LoVo (cell line): ENCODE measurements at places on chromosomes 13 and 19.

DNA sequence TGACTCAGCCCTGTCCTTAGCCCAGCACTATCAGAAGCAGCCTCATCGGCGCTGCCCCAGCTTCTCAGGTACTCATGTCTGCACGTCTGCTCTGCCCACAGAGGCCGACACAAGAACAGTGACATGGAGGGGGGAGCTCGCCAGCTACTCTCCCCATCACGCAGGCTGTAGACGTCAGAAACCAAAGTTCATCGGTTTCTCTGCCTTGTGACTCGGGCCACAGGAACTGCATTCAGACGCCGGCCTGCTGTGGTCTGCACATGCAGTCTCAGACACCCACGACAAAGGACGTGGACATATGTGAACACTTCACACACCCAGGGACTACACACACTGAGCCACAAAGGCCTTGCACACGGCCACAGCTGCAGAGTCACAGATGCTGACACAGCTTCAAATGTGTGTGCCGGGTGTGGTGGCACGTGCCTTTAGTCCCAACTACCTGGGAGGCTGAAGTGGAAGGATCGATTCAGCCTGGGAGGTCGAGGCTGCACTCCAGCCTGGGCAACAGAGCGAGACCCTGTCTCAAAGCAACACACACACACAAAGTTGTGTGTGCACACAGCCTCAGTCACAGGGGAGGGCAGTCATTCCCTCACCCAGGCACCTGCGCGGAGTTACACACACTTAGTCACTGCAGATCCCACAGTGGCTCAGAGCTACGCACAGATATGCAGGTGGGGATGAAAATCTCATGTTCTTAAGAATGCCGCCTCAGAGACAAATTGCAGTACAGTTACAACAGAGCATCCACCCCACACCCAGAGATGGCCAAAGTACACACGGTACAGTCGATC is 4.9 kb upstream of the ZFP36 start:
- DNase-seq = peak; percentile 74

GRCh38 chr13:36217456-36217855 is 3.1 kb upstream of the SOHLH2 start:
- DNase-seq = no peak

DNA sequence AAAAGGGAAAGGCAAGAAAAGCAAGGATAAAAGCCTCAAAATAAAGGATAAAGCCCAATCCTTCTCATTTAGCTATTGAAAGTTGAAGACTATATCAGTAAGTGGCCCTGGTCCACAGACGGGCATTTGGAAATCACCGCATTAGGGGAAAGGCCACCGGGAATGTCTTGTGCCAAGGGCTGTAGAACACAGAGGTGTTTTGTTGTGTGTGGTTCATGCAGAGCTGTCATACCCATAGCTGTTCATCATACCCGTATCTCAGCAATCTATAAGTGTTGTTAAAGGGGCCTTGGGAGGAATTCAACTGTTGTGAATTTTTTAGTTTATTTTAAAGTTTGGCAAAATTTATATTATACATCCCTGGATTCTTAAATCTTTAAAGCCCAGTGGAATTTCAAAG is 33.0 kb downstream of the DLEU7 start:
- DNase-seq = no peak

DNA sequence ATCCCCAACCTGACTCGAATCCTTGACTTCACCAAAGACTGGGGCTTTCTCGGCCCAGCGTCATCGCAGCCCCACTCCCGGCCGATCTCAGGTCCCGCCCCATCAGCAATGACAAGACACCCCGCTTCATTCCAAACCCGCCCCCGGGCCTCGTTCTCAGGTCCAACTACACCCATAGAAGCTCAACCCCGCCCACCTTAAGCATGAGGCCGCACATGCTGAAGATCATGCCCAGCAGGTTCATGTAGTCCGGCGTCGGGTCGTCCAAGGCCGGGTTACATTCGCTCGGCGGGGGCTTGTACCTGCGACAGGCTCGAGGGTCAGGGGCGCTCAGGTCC is 2.3 kb downstream of the WDR83 start:
- peak; percentile 46 for DNase-seq

- DNase-seq = no peak
These were observed 1399.2 kb upstream of the ATXN8OS start for GRCh38 chr13:68708336-68708908.

GRCh38 chr19:23381114-23381513 is 14.2 kb downstream of the ZNF91 start:
- DNase-seq = no peak

GRCh38 chr13:98461486-98462240 is 115.2 kb downstream of the STK24 start:
- no peak for DNase-seq

DNA sequence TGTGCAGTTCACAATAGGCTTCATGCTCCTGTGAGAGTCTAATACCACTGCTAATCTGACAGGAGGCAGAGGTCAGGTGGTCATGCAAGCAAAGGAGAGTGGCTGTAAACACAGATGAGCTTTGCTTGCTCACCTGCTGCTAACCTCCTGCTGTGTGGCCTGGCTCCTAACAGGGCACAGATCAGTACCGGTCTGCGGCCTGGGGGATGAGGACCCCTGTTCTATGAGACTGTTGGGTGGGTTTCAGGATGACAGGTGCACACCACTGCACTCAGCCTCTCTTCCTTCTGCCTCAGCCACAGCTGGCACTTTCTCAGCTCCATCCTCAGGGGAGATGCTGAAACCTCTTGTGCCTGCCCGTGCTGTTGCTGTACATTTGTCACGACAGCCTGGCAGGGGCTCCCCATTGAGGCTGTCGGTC is 9.7 kb downstream of the CLEC4G start:
- DNase-seq = no peak

- no peak for DNase-seq
These were observed 59.4 kb upstream of the FARP1 start for GRCh38 chr13:98083507-98083906.
